Myocyte (in vitro differentiated cells): ENCODE measurements at places on chromosomes 5 and 9.
A peak's percentile ranks its signal among the peaks of the same experiment; 100 is the strongest.

- peak; percentile 79 for DNase-seq
Measured at GRCh38 chr9:34403554-34404380, 27.1 kb upstream of the MYORG start.

GRCh38 chr9:21935631-21936030 is 58.6 kb downstream of the CDKN2A start:
- DNase-seq: no peak

GRCh38 chr9:20225826-20226225 is 396.5 kb downstream of the MLLT3 start:
- peak; percentile 31 for DNase-seq

DNA sequence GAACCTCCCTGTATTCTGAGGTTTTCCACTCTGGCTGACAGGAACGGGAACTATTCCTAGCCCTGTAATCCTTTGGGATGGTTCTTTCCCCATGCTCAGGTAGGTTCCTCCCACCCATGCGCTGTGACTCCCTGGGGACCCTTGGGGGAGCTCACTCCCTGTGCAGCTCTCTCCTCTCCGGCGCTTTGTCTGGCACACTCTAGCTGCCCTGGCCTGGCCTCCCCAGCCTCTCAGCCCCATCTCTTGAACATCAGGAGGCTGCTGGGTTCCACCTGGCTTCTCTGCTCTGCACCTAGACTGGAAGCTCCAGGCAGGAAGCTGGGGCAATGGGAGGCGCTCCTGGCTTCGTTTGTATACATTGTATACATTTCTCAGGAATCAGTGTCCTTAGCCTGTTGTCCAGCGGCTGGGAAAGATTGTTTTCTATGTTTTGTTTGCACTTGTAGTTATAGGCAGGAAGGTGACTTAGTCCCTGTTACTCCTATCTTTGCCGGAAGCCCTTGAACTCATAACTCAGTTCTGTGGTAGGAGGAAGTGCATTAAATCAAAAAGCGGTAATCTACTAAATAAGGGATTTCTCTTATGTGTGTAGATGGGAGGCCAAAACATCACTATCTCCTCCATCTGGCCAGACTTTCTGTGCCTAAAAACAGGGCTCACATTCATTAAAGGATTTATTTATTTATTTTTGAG is 20.4 kb downstream of the SLC25A25 start:
- no peak for DNase-seq

DNA sequence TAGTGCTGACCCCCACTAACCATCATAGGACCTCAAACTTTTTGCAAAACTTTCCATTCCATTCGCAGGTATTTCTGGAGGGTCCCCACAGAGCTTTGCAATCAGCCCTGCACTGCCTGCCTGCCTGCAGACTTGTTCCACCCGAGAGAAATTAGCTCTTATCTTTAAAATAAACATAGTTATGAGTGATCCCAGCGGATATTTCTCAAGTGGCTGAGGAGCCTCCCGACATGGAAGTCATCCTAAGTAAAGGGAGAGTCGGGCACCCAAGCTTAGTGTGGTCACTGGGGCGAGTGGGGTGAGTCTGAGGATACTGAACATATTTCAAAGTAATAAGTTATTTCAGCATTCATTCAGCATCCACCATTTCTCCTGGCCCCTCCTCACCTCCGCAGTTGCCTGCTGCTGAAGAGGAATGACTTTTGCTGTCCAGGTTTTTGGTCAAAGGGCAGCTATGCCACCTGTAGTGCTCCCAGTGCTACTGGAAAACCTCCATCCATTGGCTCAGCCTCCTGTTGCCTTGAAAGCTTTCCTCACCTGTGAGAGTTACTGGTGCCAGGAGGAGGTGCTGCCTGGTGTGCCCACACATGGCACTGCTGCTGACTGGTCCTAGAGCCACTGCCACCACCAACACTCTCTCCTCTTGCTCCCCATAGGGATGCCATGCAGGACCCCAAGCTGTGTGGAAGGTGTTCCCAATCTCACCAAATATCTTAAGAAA is 89.7 kb upstream of the PCSK1 start:
- DNase-seq: no peak

- DNase-seq: no peak
Measured at GRCh38 chr5:163163858-163164257, 273.5 kb upstream of the CCNG1 start.

GRCh38 chr5:32936329-32936728 is 225.2 kb downstream of the NPR3 start:
- no peak for DNase-seq

GRCh38 chr9:112033237-112034215 is 136.9 kb downstream of the UGCG start:
- no peak for DNase-seq

GRCh38 chr9:134488331-134489280 is 153.0 kb upstream of the COL5A1 start:
- no peak for DNase-seq

DNA sequence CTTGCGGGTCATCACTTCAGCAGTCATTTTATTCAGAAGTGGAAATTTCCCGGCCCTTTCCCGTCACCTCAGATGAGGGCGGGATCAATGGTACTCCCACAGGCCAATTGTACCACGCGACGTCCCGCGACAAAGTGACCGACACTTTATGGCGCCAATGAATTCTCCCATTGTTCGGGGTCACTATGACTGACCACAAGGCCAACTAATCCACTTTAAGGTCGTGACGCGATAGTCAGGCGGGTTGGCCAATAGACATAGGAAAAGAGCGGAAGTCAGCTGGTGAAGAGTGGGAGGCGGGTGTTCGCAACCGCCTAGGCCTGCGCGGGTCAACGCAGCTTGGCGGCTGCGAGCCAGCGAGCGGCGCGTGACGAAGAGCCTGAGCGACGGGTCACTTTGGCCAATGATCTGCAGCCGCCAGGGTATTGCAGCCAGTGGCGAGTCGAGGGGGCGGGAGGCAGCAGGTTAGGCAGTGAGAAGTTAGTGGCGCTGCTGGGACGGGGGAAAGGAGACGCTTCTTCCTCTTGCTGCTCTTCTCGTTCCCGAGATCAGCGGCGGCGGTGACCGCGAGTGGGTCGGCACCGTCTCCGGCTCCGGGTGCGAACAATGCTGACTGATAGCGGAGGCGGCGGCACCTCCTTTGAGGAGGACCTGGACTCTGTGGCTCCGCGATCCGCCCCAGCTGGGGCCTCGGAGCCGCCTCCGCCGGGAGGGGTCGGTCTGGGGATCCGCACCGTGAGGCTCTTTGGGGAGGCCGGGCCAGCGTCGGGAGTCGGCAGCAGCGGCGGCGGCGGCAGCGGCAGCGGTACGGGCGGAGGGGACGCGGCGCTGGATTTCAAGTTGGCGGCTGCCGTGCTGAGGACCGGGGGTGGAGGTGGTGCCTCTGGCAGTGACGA is at the start of gene ANKHD1:
Gene ANKHD1 (plus strand): TSS at position 472 of the 896 bp plus-strand sequence. CDS start 135 bp downstream, at position 607.
- peak; percentile 100 for DNase-seq

GRCh38 chr5:73370640-73371583 is 77.7 kb downstream of the FOXD1 start:
- DNase-seq: peak; percentile 77

DNA sequence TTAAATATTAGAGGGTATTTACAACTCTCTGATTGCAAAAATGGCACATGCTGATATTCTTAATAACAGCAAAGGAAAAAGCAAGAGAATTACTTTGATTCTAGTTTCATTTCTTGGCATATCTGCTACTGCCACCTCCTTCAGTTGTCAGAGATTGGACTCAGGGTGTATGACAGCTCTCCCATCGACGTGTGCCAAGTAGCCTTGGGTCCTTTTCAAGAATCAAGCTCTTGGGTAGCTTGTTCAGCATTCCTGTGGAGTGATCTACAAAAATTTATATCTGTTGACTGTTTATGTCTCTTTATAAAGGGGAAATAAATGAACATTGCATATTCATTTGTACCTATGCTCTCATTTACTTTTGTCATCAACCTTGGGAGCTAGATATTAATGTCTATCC is 315.6 kb downstream of the PRR16 start:
- peak; percentile 27 for DNase-seq

DNA sequence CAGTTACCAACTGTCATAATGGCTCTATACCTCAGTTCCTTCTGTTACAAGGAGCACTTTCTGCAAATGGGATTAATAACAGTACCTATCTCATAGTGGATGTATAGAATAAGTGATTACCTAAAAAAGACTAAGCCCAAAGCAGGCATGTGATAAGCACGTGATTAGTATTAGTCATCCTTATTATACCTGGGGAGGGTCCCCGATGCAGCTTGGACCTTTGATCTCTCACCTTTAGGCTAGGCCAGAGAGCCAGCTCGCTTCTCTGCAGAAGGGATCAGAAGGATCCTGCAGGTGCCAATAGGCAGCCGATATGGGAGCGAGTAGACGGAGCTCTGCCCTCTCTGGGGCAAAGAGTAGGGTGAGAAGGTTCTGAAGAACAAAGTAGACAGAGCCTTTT is 4.0 kb downstream of the JADE2 start:
- DNase-seq: no peak

- DNase-seq: peak; percentile 61
Measured at GRCh38 chr9:79026316-79026715, 545.4 kb upstream of the TLE4 start.

GRCh38 chr5:142748132-142748531 is 22.0 kb upstream of the ARHGAP26 start:
- DNase-seq: no peak

- peak; percentile 76 for DNase-seq
Measured at GRCh38 chr5:55344392-55344992, 36.7 kb downstream of the MTREX start.

GRCh38 chr5:66329078-66329477 is 185.0 kb downstream of the SREK1 start:
- DNase-seq: no peak

GRCh38 chr9:86766912-86767311 is 180.4 kb downstream of the GAS1 start:
- peak; percentile 89 for DNase-seq

DNA sequence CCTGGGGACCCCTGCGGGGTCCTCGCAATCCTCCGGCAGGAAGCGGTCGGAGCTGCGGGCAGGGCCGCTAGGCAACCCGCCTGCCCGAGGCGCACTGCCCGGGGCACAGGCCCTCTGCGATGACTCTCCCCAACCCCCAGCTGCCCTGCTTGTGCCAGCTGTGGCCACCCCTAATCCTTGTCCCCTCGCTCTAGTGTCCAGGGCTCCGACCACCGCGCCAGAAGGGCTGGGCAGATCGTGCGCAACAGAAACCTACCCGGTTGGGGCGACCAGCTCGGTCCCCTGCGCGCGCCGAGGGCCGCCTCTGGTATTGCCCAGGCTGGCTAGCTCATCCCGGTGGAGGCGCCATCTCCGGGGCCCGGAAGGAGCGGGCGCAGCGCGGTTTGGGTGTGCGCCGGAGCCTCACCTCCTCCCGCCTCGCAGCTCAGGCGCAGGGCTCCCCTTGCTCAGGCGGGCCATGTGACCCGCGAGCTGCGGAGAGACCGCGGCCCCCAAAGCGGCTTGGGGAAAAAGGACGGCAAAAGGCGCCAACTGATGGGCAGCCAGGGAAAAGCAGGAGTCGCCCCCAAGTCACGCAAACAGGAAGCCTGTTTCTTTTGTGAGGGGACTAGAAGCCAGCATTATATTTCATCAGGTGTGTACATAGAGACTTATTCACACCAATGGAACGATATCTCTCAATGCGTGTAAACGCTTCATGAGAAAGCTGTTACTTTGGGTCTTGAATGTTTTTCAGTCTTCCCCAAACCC is 46.8 kb upstream of the RNF20 start:
- peak; percentile 71 for DNase-seq

- peak; percentile 15 for DNase-seq
Measured at GRCh38 chr5:112417931-112418658, 982 bp downstream of the EPB41L4A start.

DNA sequence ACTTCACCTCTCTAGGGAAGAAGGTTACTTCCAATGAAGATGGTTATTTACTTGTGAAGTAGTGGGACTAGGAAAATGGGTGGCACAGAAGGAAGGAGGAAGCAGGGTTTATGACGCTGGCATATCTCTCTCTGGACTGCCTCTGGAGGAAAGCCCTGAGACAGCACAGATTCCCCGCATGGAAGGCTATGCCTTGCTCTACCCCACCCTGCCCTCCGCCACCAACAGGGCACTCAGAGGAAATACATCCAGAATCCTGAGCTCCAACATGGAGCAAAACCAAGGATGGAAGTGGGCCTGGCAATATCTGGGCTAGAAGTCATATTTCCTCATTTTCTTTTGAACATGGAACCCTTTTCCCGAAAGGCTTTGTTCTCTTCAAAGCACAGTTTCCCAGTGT is 346.9 kb downstream of the ZSWIM6 start:
- DNase-seq: no peak

DNA sequence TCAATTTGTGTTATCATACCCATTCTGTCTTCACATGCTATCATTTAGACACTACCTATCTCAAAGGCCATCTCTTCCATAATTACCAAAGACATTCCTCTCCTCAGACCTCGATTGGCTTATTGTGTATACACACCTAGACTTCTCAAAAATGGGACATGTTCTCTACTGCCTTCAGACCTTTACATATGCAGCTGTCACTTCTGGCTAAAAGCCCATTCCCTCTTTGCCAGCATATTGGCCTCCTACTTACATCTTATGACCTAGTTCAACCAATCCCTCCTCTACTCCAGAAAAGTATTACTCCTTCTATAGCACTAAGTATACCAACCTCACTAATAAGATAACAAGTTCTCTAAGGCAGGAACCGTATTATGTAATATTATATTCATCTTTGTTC is 84.4 kb downstream of the RAPGEF6 start:
- peak; percentile 22 for DNase-seq

DNA sequence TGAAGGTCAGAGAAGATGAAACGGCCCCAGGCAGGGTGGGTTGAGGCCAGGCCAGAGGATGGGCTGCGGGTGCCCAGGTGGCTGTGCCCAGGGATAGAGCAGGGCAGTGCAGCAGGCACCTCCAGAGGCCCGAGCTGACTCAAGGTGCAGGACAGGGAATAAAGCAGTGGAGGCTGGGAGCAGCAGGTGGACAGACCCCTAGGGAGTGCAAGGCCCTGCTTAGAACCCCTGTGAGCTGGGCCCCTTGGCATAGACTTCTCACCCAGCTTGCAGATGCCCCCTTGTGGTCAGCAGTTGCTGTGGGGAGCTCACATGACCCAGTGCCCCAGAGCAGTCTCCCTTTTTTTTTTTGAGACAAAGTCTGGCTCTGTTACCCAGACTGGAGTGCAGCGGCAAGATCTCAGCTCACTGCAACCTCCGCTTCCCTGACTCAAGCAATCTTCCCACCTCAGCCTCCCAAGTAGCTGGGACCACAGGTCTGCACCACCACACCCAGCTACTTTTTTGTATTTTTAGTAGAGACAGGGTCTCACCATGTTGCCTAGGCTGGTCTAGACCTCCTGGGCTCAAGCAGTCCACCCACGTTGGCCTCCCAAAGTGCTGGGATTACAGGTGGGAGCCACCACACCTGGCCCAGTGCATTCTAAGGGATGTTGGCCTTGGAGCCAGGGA is 118.8 kb downstream of the WNK2 start:
- peak; percentile 52 for DNase-seq

- DNase-seq: peak; percentile 72
Measured at GRCh38 chr9:126301985-126302603, 24.5 kb upstream of the MVB12B start.

GRCh38 chr9:121328476-121328875 is 41.6 kb downstream of the STOM start:
- DNase-seq: no peak
